ENCODE measurements at places on chromosomes 12 and 14.

DNA sequence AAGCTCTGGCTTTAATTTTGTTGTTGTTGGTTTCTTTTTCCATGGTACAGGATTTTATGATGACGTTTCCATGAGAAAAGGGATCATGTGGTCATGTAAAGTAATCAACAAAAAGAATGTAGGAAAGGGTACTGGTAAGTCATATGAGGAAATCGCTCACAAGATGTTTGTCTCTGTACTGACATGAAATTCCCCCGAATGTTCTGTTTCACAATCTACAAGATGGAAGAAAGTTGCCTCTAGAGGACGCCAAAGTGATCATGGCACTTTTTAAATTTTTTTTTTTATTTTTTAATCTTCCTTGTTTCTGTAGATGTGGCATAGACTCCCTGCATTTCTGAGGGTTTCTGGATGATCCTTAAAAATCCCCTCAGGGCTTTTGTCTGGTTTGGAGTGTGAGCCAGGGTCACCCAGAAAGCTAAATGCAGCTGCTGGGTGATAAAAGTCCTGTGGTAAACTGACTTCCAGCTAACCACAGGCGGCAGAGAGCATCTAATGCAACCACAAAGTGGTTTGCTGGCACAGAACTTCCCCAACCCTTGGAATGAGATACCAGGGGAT is 393.5 kb downstream of the CCDC91 start:
- DNase-seq = no peak

DNA sequence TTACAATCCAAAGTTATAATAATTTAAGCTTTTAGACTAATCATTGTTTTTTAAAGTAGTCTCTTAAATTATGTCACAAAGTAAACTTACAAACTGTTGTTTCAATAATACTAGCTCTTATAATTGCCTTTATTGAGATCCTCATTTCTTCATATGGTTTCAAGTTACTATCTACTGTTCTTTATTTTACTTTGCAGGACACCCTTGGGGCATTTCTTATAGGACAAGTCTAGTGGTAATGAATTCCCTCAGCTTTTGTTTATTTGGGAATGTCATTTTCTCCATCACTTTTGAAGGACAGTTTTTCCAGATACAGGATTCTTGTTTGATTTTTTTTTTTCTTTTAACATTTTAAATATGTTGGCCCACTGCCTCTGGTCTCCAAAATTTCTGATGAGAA is 8.1 kb upstream of the ZFP36L1 start:
- DNase-seq = no peak

- no peak for DNase-seq
Measured at GRCh38 chr12:128140551-128140950, 126.4 kb upstream of the TMEM132C start.

GRCh38 chr14:68643673-68644072 is 149.2 kb downstream of the ZFP36L1 start:
- no peak for DNase-seq

DNA sequence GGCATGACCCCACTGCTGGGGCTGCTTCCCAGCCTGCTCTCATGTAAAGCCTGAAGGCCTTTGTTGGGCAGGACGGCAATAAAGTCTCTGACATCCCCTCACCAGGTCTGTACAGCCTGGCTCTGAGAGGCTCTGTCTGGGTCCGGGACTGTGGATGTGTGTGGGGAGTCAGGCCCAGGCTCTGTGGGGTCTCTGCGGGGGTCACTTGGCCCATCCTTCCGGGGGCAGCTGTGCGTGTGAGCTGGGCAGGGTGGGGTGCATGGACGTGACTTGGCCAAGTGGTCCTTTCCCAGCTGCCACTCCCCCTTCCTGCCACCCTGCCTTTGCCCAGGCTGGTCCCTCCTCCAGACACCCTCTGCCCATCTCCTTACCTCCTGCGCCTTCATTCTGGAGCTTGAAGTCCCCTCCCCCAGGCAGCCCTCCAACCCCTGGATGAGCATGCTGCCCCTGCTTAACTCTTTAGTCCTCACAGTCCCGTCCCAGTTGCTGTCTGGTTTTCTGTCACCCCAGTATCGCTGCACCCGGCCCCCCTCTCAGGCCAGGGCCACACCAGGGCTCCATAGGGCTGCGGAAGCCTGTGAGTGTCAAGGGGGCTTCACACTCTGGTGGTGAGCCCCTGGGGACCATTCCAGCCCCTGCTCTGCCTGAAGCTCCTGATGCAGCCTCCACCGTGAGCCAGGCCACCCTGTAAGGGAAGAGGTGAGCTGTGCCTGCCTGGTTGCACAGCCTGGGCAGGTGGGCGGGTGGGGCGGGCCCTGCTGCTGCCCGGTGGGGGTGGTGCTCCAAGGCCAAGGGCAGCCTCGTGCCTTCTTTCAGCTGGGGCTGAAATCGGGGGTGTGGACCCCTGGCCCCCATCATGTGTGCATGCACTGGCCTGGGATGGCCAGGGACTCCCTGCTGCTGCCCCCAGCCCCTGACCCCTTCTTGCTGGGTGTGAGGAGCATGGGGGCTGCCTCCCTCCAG is 25.5 kb upstream of the KIF26A start:
- no peak for DNase-seq

DNA sequence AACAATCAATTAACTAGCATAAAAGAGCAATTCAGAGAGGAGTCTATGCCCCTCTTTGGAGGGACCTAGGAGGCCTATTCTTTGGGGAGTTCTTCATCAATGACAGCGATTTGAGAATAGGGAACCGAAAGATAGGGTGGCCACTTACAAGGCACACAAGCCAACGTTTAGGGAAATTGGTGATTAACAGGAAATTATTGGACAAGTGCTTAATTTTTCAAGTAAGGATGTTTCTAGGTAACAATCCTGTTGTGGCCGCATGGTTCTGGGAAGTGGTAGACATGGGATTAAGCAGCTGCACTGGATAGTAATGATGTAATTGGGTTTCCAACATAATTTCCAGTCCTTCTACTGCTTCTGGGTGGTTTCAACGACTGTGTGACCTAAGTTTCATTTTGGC is 83.2 kb downstream of the HMGA2 start:
- DNase-seq = no peak

DNA sequence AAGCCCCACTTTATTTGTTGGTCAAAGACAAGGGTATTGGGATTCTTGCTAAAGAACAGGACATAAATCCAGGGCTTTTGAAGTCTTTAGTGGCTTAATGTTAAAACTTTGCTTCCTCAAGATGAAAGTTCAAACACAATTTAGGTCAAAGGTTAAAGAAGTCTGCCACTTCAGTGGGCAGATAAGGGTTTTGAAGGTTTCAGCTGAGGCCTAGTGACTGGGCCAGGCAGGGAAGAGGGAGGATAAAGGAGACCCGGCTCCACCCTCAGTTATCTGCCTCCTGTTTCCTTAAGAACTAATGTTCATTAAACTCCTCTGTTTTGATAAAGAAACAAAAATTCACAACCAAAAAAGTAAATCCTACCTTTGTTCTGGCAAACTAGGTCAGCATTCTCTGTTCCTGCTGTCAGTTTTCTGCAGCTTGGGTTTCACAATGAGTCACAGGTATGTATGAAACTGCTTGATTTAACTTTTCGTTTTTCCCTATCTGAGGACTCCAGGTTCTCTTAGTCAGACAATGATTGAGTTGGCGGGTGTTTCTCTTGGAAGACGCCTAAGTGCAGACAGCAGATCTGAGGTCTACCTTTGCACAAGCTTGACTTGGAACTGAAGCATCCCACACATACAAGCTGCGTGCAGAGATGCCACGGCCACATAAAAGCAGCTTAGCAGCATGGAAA is 208.3 kb downstream of the EXOC5 start:
- no peak for DNase-seq

DNA sequence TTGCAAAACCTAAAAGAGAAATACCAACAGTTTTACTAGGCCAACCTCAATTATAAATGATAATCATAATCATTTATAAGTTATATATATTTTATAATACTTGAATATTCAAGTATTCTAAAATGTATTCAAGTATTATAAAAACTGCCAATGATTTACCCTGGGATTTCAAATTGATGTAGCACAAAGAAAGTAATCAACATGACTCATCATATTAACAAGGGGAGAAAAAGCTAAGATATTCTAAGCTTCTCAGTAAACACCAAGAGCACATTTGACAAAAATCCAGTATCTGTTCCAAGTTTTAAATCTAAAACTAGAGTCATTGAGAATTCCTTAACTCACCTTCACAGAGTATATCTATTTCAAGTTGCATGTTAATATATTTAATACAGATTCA is 56.1 kb downstream of the CAPZA3 start:
- DNase-seq = no peak

GRCh38 chr14:104582005-104582404 is 2.4 kb downstream of the C14orf180 start:
- no peak for DNase-seq

DNA sequence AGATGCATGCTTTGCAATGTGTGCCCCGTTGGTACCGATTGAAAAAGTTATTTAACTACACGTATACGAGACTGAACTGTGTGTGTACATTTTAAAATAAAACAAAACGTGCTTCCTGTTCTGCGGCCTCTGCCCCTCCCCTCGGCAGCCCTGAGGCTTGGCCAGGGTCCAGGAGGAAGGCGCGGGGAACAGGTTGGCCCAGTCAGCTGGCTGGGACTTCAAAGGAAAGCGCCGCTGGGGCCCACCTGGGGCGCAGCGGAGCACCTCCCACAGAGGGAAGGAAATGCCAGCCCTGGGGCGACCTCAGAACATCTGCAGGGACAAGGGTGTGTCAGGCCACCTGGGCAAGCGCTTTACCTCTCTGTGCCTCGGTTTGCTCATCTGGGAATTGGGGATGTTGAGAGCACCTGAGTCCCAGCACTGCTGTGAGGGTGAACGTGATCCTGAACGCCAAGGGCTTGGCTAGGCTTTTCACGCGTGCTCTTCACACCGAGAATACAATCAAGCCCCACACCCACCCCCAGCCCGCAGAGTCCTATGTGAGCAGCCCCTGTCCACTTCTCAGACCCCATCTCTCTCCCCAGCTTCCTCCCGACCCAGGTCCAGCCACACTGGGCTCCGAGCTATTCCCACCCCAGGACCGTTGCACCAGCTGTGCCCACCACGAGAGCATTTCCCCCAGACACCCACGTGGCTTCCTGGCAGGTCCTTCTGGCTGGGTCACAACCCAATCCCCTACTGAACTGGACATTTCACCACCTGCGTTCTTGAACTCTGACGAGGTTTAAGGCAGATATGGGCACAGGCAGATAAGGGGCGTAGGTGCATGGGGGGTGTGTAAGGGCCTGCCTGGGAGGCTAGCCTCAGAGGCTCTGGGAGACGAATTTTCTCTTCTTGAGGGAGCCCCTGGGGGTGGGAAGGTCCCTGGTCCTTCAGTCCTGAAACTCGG is 41.9 kb upstream of the NCOR2 start:
- DNase-seq = peak; percentile 88

GRCh38 chr14:74841230-74842207 is 34.4 kb downstream of the PROX2 start:
- no peak for DNase-seq

DNA sequence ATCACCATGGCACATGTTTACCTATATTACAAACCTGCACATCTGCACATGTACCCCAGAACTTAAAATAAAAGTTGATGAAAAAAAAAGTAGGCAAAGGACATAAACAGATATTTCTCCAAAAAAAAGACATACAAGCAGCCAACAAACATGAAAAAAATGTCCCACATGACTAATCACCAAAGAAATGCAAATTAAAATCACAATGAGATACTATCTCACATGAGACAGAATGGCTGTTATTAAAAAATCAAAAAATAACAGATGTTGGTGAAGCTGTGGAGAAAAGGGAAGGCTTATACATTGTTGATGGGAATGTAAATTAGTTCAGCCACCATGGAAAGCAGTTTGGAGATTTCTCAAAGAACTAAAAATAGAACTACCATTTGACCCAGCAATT is 68.0 kb upstream of the FAR2 start:
- DNase-seq = no peak

GRCh38 chr14:76181546-76181945 is 29.8 kb downstream of the GPATCH2L start:
- no peak for DNase-seq

GRCh38 chr14:52119030-52119429 is 50.2 kb upstream of the NID2 start:
- no peak for DNase-seq

DNA sequence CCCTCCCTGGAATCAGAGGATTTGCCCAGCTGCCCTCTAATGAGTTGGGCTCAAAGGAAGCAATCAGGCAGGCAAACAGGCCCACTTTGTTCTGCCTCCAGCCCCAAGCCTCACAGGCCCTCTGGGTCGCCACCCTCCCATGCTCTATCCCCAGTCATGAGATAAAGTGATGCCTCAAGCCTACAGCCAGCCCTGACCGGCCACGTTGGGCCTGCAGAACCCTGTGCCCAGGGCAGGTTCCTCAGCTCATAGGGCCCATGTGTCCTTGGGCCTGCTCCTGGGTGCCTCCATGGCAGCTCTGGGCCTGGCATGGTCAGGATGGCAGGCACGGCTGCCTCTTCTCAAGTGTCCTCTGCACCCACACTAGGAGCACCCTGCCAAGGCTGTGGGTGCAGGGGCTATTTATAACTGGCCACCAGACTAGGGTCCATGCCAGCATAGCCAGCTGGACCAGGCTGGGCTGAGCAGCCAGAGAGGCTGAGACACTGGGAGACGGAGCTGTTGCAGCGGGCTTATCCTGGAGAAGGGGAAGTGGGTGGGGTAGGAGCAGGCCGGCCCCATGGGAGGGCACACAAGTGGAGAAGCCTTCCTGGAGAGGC is 20.2 kb downstream of the HDAC7 start:
- no peak for DNase-seq

DNA sequence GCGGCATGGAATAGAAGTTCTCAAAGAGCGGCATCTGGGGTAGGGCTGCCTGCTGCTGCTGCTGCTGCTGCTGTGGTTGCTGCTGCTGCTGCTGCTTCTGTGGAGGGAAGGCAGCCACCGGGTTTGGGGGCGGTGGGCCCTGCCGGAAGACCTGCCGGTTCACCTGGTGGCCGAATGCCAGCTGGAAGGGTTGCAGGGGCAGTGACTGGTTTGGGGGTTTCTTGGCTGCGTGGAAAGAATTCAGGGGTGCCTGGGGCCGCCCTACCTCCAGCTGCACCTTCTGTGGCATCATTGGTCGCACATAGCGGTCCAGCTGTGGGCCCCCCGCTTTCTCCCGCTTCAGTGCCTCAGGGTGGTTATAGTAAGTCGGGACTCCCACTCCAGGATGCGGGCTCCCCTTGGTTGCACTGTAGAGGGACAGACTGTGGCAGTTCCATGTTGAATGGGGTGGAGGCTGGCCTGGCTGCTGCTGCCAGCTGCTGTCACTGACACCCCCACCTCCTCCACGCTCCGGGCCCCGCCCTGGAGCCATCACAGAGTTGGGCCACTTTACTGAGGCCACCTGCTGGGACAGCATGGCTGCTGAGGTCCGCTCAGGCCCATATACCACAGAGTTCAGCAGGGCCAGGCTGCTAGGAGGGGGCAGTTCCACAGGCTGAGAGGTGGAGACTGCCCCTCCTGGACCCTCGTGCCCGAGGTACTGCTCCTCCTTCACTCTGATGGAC is 25.2 kb upstream of the PNMA1 start:
- no peak for DNase-seq

- DNase-seq = no peak
Measured at GRCh38 chr14:26528415-26529182, 69.2 kb downstream of the NOVA1 start.

- no peak for DNase-seq
Measured at GRCh38 chr14:105337966-105338741, 23.6 kb downstream of the PACS2 start.

GRCh38 chr14:95174184-95174792 is 17.0 kb upstream of the DICER1 start:
- DNase-seq = no peak

GRCh38 chr12:66647034-66647691 is 31.7 kb downstream of the GRIP1 start:
- no peak for DNase-seq

GRCh38 chr14:22002860-22003284 is 329.3 kb upstream of the OR4E1 start:
- DNase-seq = no peak

All from NCI-H2081 (cell line).